ENCODE measurements at places on chromosomes 11 and 22.

DNA sequence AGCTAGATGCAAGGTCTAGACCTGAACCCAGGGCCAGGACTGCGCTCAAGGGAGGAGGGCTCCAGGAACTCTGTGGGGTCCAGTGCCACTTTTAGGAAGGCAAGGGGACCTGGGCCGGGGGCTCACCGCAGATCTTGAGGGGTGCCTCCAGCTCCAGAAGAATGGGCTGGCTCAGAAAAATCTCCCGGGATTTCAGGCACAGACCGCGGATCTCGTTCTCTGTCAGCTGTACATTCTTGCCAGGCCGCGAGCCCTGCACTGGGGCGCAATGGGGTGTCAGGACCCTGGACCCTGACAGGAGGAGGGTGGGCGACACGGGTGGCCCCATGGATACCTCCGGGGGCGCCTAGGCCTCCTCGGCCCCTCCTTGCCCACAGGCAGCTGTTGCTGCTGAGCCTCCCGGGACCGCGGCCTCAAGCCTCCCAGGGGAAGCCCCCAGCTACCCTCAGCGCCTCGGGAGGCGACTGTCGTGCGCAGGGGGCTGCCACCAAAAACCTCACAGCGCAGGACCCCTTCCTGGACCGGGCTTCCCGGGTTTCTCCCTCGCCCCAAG lies 640 bp downstream of the PPP1CA start:
- DNase-seq = no peak

GRCh38 chr11:74417860-74418508 lies 19.8 kb upstream of the PGM2L1 start:
- no peak for DNase-seq

- DNase-seq = no peak
Observed at GRCh38 chr11:19735157-19735908, 22.7 kb downstream of the NAV2 start.

DNA sequence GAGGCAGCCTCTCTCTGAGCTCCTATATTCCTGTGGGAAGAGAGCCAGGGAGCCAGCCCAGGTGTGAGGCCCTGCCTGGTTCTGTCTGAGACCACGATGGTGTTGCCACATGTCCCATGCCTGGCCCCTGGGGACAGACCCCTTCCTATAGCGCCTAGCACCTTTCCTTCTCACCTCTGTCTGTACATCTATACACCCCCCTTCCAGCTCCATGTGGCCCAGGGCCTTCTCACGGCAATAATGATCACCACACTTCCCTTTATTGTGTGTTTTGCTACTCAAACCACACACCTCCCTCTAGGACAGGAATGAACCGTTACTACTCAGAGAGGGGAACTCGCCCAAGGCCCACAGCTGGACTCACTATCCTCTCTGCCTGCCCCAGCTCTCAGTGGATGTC lies 12.8 kb downstream of the CD82 start:
- no peak for DNase-seq

DNA sequence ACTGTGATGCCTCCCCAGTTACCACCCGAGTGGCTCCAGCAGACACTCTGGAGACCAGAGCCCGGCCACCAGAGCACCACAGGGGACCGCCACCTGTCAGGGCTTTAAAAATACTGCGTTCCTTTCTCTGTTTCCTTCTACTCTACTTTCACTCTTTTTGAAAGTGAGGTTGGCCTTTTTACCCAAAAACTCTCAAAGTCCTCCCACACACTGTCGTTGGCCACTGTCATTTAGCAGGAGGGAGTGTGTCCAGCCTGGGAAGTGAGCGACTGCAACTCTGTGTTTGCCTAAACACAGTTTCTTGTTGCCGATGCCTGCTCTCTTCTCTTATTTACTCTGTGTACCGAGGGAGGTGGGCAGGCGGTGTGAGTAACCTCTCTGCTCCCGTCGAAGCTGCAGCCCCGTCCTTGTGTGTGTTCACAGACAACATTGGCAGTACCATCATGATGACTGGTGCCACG lies 90.8 kb upstream of the CLDN5 start:
- DNase-seq = no peak

GRCh38 chr22:38481871-38482332 lies 14.0 kb downstream of the KDELR3 start:
- no peak for DNase-seq

GRCh38 chr11:9716275-9717039 lies 52.6 kb downstream of the SWAP70 start:
- no peak for DNase-seq

DNA sequence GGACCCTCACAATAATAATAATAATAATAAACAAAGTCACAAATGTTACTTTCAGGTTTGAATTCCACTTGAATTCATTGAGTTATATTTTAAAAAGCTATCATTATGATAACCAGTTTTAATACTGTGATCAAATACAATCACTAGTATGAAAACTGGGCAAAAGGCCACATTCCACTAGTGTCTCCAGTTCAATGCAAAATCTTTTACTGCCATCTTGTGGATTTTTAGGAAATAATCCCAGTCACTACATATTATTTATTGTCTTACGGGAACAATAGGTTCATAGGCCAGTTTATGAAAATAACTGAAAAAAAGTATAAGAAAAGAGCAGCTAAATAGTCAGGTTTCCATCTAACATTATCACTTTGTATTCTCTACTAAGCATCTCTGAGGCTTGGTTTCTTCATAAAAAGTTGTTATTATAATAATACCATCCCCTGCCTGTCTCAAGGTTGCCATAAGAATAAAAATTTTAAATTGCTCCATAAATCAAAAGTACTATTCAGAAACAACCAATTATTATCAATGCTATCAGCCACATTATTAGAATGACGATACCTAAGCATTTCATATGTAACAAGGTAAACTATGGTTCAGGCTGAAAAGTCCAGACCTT lies 533.9 kb upstream of the CCDC90B start:
- DNase-seq = no peak

DNA sequence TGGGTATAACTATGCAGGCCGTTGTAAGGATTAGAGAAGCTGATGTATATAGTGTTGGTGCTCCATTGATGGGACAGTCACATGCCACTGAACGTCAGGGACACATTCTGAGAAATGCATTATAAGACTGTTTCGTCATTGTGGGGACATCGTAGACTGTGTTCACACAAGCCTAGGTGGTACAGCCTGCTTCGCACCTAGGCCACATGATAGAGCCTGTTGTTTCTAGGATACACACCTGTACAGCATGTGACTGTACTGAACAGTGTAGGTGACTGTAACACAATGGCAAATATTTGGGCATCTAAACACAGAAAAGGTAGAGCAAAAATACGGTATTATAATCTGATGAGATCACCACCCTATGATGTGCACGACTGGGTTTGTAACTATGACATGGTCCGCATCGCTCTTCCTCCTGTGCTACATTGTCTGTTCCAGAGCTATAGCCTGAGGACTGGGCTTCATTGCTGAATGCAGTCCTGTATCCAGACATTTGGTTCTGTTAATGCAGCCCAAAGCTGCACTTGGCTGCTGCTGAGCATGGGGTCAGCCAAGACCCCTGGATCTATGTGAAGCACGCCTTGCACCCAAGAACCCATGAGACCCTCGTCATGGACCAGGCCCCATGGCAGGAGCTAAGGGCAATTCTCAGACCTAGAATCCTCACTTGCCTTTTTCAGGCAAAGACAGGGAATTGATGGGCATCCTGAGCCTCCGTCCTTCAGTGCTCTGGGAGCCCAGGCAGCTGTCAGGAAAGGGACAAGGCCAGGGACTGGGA lies 51.1 kb upstream of the THY1 start:
- DNase-seq = no peak

DNA sequence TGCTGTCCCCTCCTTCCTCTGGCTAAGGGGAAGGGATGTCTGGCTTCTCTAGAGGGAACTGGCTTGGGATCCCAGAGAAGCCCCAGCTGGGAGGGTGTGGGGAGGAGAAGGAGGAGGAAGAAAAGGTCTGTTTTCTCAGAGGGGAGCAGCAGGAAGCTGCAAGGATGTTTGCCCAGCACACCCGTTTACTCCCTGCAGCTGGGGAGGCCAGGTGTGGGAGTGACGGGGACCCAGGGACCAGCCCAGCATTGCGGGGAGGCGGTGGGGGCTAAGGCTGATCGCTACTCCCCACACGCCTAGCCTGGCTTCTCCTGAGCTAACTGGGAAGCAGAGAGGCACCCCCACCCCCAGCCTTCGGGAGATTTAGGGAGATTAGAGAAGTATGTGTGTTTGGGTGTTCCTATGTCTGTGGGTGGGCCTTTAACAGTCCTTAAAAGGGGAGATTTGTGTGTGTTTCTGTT lies 3.9 kb downstream of the CREB3L1 start:
- no peak for DNase-seq

DNA sequence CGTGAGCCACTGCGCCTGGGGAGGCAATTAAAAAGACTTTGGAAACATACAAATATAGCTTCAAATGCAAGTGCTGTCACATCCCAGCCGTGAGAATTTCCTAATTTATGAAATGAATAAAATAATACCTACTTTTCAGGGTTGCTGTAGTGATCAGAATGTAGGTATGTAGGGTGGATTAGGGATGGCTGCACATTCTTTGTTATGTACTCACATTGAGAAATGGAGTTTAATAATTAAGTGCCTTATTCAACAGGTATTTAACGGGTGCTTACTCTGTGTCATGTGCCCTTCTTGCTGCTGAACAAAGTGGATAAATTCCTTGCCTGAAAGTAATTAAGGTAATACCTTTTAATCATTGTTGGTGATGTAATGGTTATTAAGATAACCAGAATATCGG lies 37.0 kb downstream of the MMP7 start:
- no peak for DNase-seq

GRCh38 chr11:79045800-79046304 lies 395.0 kb downstream of the TENM4 start:
- no peak for DNase-seq

DNA sequence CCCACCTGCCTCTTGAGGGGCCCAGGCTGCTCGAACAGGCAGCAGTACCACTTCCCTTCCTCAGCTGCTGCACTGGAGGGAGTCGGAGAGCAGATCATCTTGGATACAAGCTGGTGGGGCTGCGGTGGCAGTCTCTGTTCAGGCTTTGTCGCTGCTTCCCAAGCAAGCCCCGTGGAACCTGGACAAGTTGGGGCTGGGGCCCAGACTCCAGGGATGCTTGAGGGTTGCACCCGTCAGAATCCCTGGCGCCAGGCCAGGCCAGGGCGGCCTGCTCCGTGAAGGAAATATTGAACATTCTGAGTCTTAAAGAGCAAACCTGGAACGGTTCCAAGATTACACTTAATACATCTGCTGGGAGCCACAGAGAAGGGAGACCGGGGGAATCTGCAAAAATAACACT lies 310.1 kb upstream of the SORL1-AS1 start:
- DNase-seq = no peak

GRCh38 chr11:43541993-43542392 lies 138.5 kb upstream of the HSD17B12 start:
- DNase-seq = no peak

GRCh38 chr11:65127473-65128181 lies 5.5 kb downstream of the MRPL49 start:
- DNase-seq = no peak

GRCh38 chr11:11555208-11555607 lies 66.6 kb downstream of the GALNT18 start:
- no peak for DNase-seq

DNA sequence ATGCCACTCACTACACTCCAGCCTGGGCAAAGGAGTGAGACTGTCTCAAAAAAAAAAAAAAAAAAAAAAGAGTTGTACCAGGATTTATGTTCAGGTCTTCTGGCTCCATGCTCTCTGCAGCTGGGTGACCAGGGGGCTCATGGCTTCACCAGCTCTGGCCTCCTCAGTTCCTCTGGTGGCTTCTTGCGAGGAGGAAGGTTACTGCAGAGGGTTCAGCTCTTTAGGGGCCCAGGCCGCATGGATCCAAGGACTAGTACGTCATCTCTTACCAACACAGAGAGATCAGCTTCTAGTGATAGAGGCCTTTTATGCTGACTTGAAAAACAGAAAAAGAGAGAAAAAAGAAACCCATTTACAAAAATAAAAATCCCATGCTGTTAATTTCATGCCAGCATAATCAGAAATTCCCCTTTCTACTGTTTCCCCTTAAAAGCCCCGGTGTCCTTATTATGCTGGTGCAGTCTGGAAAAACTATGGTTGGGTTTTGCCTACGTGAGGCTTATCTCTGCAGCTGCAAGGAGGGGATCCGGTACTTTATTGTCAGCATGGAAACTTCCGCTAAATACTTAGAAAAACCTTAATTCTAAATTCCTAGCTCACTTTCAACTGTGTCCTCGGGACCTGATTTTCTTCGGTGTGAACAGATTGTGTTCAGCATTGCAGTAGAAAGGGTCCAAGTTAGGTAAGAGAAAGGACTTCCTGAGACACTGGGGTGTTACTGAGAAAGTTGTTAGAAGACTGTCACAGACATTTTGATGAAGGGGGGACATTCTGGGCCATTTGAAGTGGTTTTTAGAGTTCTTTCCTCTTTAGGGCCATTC lies 13.7 kb downstream of the ZBTB16 start:
- DNase-seq = no peak

- no peak for DNase-seq
Observed at GRCh38 chr11:131816051-131816450, 445.6 kb downstream of the NTM start.

DNA sequence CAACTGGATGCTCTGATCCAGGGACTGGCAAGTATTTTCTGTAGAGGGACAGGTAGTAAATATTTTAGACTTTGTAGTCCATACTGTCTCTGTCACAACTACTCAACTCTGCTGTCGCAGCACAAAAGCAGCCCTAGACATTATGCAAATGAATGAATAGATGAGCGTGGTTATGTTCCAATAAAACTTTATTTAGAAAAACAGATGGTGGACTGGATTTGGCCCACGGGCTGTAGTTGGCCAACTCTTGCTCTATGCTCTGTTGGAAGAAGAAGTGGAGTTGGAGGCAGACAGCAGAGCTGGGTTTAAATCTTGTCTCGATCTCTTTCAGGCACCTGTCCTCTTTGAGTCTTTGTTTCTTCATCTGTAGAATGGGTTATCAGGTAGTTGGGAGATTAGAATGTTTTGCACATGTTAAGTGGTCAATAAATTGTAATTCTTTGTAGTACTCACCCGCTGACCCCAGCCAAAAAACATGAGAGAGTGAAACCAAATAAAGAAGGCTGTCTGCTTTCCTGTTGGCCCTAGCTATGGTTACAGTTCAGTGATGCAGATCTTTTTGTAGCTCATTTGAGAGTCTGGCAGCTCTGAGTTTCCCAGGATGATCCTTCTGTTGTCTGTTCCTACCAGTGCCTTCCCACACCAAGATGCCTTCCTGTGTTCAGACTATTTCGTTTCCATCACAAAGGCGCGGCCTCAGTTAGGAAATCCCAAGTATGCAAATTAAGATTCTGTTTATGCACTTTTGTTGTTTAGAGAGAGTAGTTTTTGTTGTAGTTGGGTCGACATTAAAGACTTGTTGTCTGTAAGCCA lies 198.1 kb upstream of the SEZ6L start:
- no peak for DNase-seq

Measured in activated CD8-positive, alpha-beta memory T cell treated with anti-CD3 and anti-CD28 coated beads for 48 hours (primary cell).